ENCODE measurements at places on chromosomes 1 and 21. TPM values are rescaled to one million over a fixed set of nuclear protein-coding genes. Genes with fewer than 3 reads are reported as not detected.

DNA sequence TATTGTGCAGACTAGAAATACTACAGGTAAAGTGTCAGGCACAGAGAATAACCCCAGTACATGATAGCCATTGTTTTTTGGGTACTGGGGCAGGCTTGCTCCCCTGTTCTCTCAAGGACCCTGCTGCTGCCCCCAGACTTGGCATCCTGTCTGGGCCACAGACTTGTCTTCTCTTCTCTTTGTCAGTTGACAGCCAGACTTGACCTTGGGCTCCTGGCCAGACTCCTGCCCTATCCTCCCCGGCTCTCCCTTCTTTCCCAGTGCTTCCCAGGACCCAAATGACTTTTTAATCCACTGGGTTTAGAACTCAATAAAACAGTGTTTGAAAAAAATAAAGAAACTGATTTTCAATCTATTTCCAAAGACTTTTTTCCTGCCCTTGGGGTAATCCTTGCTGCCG is 43.2 kb downstream of the ZSCAN20 start:
- DNase-seq = no peak

- DNase-seq = no peak
Observed at GRCh38 chr1:112761714-112762480, 46.8 kb upstream of the PPM1J start.

GRCh38 chr1:204909109-204909508 is 38.4 kb downstream of the NFASC start:
- DNase-seq = no peak

Gene KRTAP21-2
- total RNA-seq = not detected

GRCh38 chr1:226482975-226483700 is 65.4 kb upstream of the STUM start:
- no peak for DNase-seq

Gene RBBP5
- 24.2 TPM for total RNA-seq

Gene ITLN2
- total RNA-seq = 3.8 TPM

DNA sequence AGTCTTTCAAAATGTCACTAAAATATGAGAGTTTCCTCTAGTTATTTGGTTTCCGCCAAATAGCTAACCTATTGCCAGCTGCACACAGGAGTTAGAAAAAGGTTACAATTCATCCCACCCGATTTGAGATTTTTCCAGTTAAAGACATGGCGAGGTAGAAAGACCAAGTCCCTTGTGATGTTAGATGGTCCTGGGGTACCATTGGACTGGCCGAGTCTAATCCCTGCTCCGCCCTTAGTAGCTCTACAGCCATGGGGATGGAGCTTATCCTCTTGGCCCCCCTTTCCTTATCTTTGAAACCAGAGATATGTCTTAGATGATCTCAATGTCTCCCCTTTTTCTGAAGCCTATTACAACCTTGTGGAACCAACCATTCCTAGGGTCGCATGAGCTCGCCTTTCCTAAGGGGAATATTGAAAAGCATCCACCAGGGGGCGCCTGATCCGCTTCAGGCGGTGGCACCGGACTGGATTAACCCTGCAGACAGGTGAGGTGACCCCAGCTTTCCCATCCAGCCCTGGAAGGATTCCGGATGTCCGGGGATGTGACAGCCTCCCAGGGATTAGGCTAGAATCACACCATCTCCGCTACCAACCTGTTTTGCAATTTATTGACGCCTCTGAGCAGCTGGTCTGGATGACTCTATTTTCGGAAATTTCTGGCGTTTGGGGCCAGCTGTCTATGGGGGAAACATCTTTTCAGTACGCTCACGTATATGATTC is 68.3 kb upstream of the SIM2 start:
- DNase-seq = peak; percentile 42

- DNase-seq = peak; percentile 65
Observed at GRCh38 chr1:186195377-186195931, 179.6 kb downstream of the TPR start.

- no peak for DNase-seq
Observed at GRCh38 chr21:26115305-26115704, 55.3 kb downstream of the APP start.

DNA sequence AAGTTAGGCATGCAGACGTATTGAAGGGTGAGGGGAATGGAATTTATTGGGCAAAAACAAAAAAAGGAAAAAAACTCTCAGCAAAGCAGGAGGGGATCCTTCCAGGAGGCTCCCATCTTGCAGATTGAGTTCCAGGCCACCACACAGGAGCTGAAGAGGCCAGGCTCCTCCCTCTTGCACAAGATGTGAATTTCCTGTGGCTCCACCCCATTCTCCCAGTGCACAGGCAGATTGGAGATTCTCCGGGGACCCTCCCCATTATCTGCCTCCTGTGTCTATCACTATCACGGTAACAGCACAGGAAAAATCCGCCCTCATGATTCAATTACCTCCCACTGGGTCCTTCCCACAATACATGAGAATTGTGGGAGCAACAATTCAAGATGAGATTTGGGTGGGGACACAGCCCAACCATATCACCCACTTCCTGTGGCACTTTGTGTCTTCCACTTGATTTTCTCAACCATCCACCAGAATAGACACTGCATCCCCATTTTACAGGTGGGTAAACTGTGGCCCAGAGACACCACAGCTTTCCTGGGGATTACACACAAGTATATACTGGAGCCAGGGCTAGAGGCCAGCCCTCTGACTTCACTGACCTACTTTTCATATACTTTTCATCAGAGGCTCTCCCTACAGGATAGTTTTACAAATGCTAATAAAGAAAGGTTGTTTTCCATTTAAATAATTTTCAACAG is 18.9 kb upstream of the COL6A1 start:
- DNase-seq = no peak

Measured in fibroblast of the aortic adventitia (primary cell).